Smooth muscle cell of the coronary artery (primary cell): ENCODE measurements at places on chromosomes 3 and 15. TPM values are rescaled to one million over a fixed set of nuclear protein-coding genes. Genes with fewer than 3 reads are reported as not detected.

Gene PRTG
- total RNA-seq = 0.70 and 2.0 TPM in 2 replicates

Gene TXNRD3
- total RNA-seq = 10.6 TPM in 2 replicates

Gene SPSB4
- total RNA-seq = not detected in 2 replicates

Gene KIF7
- 10.7 and 13.2 TPM in 2 replicates for total RNA-seq

Gene TGM4
- total RNA-seq = 0.15 TPM in 1 of 2 replicates, not detected in the other

Gene POLR2H
- 75.2 and 83.0 TPM in 2 replicates for total RNA-seq

Gene TERC
- total RNA-seq = 8.4 and 61.6 TPM in 2 replicates

Gene MEGF11
- not detected in 2 replicates for total RNA-seq

Gene VGLL4
- total RNA-seq = 30.1 and 65.5 TPM in 2 replicates

Gene SLC2A2
- total RNA-seq = not detected in 2 replicates

Gene DUOX2
- under 0.01 TPM in 1 of 2 replicates, not detected in the other for total RNA-seq

Gene CHST2
- 8.2 and 16.7 TPM in 2 replicates for total RNA-seq

Gene ARHGEF3
- total RNA-seq = 23.4 and 40.4 TPM in 2 replicates

Gene AADACL2
- total RNA-seq = not detected in 2 replicates

Gene PPP1R14D
- not detected in 2 replicates for total RNA-seq

Gene GASK1A
- 0.94 and 1.2 TPM in 2 replicates for total RNA-seq

Gene IFT57
- 49.8 and 77.8 TPM in 2 replicates for total RNA-seq

Gene WNT5A
- 0.15 and 46.0 TPM in 2 replicates for total RNA-seq

Gene CYP8B1
- not detected in 2 replicates for total RNA-seq

Gene GXYLT2
- 24.9 and 49.7 TPM in 2 replicates for total RNA-seq

Gene SYNPR
- not detected in 2 replicates for total RNA-seq

Gene NAALADL2
- 2.0 and 7.8 TPM in 2 replicates for total RNA-seq
